Mammary epithelial cell (primary cell): ENCODE measurements at places on chromosomes 2 and 18. TPM values are rescaled to one million over a fixed set of nuclear protein-coding genes. Genes with fewer than 3 reads are reported as not detected.

The KLHL30 gene
- 0.24 and 0.48 TPM in 2 replicates for total RNA-seq

The STARD6 gene
- total RNA-seq = 0.49 TPM in 1 of 2 replicates, not detected in the other

The CCDC141 gene
- not detected in 2 replicates for total RNA-seq

The CYRIA gene
- 0.51 and 1.1 TPM in 2 replicates for total RNA-seq

The UBXN4 gene
- 72.9 and 87.1 TPM in 2 replicates for total RNA-seq

The METTL21A gene
- total RNA-seq = 4.6 and 9.0 TPM in 2 replicates

- no peak for DNase-seq
Measured at GRCh38 chr2:2326068-2327040, 4.7 kb downstream of the MYT1L start.

GRCh38 chr18:13577091-13577697 is 149.2 kb downstream of the FAM210A start:
- DNase-seq = peak; percentile 44

DNA sequence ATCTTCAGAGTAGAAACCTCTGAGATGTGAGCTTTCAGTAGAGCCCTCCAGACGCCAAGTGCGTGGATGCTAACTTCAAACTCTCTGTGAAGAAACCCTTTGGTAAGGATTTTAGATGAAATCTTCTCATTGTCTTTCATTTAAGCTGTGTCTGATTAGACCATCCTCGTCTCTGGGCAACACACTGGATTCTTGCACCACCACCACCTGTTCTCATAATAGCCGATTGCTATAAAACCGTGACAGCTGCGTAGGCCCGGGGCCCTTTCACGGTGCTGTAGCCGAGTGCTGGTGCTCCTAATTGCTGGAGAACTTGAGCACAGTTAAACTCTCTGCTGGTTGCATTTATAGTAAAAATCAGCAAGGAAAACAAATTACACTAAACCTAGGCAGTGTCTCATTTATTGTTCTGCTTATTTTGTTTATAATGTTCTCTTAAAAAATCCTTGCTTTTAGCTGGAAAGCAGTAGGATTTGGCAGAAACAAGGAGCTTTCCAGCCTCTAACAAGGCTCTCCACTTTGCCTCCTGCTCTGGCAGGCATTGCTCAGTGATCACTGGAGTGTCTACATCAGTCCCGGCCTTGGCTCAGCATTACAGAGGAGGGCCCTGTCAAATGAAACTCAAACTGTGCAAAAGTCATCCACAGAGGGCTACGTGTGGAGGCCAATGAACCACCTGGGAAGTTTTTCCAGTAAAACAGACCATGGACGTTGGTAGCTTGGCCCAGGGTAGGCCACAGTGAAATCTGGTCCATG is 40.9 kb upstream of the MBP start:
- no peak for DNase-seq

DNA sequence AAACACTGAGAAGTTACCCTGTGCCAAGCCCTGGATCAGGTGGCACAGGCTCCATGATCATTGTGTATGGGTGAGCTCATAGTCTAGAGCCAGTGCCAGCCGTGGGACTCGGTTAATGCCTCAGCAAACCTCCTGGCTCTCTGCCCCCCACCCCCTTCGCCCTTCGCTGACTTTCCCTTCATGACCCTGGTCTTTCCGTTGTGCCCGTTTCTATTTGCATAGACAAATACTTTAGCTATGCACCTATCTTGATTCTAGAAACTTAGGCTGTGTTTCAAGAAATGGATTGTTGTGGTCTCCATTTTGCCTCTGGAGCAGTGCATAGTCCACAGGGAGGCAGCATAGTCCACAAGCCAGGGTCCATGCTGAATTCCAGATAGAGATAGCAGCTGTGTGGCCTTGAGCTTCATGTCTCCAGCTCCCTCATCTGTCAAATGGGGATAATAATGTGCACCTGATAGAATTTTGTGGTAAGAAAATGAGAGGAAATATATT is 44.8 kb upstream of the KDM3A start:
- DNase-seq = peak; percentile 30

GRCh38 chr2:241859436-241860183 is 916 bp upstream of the PDCD1 start:
- DNase-seq = no peak

DNA sequence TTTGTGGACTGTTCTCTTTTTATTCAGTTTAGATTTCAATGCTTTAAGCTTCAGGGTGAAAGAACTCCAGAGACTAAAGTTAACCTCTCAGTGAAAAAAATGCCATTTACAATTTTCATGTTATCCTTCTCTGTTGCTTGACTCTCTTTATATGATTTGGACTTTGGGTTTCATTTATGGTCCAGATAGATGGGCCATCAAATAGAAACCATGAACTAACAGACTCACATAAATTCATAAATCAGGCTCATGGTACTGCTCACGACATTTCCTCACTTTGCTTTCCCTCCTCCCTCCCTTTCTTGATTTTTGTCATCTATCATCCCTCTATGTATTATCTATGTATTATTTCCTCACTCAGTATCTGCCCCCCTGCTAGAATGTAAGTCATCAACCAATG is 10.0 kb downstream of the FAM110C start:
- no peak for DNase-seq

- DNase-seq = no peak
Measured at GRCh38 chr2:60309941-60310660, 243.4 kb downstream of the BCL11A start.

GRCh38 chr2:184053326-184053725 is 545.0 kb upstream of the ZNF804A start:
- DNase-seq = peak; percentile 2

GRCh38 chr2:133148187-133148586 is 420.1 kb downstream of the NCKAP5 start:
- no peak for DNase-seq

DNA sequence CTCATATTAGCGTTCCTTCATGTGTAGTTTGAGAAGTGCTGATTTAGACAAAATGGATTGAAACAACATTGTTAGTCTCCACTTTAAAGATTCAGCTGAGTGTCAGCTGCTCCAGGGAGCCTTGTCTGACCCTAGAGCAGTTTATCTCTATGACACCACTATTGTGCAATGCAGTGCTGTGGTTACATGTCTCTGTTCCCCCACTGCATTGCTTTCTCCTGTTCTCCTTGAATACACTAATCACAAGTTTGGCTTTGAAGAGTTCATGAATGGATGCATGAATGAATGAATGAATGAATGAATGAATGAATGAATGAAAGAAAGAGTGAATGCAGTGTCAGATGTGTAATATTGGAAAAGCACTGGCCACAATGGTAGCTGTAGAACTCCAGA is 38.3 kb downstream of the GCG start:
- DNase-seq = peak; percentile 71

GRCh38 chr18:79427368-79428225 is 31.9 kb downstream of the NFATC1 start:
- DNase-seq = no peak

DNA sequence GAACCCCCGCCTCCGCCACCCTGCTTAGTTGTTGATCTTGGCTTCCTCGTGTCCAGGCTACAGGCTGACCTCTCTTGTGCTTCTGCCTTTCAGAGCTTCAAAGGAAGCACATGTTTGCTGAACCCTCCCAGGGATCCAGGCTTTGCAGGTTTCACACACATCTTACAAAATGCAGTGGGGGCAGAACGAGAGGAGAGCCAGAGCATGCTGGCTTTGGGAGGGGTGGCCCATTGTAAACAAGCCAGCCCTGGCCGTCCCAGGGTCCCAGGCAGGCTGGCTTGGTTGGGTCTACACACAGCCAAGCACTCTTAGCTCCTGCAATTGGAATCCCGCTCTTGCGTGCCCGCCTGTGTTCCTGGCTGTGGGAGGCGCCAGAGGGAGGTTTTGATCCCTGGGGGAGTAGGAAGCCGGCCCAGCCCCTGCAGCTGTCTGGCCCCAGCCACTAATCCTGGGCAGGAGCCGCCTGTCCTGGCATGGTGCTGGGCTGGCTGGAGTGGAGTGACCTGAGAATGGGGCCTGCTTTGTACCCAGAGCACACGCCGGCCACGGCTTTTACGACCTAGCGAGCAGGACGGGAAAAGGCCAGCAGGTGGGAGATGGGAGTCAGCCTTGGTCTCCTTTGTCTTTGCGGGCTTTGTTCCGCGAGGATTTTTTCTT is 53.9 kb downstream of the SH3BP4 start:
- DNase-seq = no peak

DNA sequence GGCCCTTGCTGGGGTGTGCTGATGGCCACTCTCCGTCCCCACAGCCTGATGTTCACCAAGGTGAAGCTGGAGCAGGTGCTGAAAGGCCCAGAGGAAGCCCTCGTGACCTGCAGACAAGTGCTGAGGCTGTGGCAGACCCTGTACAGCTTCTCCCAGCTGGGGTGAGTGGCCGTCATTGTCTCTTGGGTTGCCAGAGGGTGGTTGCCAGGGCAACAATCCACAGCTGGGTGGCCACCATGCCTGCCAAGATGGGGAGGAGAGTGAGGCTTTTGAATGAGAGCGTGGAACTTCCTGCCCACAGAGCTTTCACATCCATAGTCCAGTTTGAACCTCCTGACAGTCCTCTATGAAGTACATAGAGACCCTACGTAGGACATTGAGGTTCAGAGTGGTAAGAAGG is 108.8 kb downstream of the STPG4 start:
- no peak for DNase-seq

DNA sequence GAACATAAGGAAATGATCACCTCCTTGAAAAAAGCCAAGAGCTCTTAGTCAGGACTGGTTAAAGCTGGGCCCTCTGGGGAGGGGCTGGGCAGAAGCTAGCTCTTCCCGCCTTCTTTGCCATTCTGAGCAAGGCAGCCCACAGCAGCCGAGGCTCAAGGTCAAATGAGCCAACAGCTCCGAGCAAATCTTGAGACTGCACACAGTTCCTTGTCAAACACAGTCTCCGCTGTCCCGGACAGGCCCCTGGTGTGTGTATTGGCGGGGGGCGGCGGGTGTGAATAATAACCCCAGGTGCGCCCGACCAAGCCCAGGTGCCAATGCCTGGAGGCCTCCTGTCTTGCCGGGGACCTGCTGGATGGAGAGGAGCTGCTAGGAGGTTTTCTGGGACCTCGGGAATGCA is 46.4 kb upstream of the ACAA2 start:
- no peak for DNase-seq

- no peak for DNase-seq
Measured at GRCh38 chr2:101677658-101678057, 19.8 kb upstream of the MAP4K4 start.

DNA sequence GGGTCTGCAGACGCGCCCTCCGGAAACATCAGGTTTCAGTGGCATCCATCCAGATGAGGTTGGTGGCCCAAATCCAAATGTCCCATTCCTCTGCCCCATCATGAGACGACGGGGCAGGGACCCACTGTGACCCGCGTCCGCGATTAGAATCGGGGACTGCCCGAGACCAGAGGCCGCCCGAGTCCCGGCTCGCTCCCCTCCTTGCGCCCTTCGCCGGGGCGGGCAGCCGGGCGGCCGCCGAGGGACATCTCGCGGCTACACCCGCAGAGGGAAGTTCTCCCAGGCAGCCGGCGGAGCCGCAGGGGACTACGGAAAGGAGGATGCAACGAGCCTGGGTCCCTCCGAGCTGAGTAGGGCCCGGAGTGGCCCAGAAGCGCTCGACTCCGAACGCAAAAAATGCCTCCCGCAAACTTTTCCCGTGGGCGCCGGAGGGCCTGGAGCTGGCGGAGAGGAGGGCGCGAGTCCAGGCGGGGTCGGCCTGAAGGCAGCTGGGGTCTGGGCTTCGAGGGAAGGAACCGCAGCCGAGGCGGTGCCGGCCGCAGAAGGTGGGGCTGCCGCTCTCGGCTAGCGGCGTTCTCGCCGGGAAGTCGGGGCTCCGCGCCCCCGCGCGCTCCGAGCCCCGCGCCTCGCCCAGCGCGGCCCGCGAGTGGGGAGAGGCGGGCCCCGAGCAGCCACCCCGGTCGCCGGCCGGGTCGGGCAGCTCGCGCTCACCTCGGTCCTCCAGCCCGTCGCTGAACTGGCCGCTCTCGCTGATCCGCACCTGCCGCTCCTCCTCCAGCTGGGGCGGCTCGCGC is 580 bp downstream of the TMEM163 start:
- no peak for DNase-seq

GRCh38 chr18:74378179-74378682 is 62.6 kb downstream of the C18orf63 start:
- no peak for DNase-seq

- DNase-seq = peak; percentile 8
Measured at GRCh38 chr2:8677646-8678592, 3.9 kb upstream of the ID2 start.

DNA sequence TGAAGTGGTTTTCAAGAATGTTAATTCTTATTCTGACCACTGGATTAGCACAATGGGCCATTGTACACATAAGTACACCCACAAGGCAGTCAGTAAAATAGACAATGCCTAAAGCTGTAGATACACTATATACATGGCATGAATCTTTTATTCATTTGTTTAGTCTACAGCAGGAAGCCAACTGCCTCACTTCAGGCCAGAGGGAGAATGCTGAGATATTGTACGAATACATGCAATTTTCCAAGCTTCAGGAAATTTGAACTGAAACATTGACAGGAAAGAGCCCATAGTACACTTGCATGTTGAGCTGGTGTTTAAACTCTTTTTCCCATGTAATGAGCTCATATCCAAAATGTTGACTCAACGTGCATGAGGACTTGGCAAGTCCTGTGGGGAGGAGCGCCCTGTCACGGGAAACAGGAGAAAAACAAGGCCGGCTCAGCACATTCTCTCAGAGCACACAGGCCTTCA is 111.6 kb upstream of the CYP1B1 start:
- DNase-seq = peak; percentile 80

DNA sequence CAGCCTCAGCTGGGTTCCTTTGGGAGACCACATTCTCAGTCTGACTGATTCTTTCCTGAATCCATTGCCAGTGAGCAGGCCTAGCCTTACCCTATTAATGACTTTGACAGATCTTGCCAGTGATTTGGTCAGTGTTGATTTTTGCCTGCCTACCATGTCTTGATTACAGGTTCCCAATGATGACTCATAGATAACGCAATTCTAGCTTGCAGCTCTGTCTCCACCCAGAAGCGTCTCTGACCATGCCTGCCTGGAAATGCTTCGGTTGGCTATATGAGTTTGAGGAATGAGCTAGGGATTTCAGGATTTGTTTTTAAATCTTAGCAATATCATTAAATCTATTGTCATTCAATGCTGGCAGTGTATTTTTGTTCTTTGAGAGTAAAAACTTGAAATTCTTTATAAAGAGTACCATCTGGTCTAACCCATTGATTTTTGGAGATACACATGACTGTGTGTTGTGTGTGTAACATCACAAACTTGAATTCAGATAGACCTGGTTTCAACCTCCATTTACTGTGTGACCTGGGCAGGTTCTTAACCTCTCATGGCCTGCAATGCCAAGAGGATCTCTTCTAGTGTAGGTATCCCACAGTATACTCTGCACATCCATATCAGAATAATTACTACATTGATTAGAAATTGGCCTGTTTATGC is 57.0 kb downstream of the CCDC150 start:
- DNase-seq = peak; percentile 65

GRCh38 chr2:62185475-62186155 is 10.3 kb upstream of the B3GNT2 start:
- DNase-seq = no peak

- DNase-seq = no peak
Measured at GRCh38 chr2:207072571-207072970, 93.2 kb downstream of the KLF7 start.

DNA sequence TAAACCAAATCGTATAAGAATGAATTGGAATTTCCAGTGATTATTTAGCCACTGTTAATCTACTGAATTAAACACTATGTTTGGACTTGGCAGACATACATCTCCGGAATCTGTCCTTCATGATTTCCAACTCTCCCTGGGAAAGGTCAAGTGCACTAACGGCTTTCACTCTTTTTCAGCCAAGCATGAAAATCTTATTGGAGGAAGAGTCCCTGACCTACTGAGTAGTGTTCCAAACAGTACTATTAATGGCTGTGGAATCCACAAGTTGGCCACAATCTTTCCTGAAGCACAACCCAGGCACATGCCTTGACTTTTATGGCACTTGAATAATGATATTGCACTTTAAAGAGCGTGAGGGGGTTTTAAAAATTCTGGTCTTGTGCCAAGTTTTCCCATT is 318.9 kb upstream of the RND3 start:
- no peak for DNase-seq

- DNase-seq = no peak
Measured at GRCh38 chr18:46332921-46333341, 228.7 kb downstream of the HAUS1 start.
